ENCODE measurements at places on chromosomes 6 and 20.

DNA sequence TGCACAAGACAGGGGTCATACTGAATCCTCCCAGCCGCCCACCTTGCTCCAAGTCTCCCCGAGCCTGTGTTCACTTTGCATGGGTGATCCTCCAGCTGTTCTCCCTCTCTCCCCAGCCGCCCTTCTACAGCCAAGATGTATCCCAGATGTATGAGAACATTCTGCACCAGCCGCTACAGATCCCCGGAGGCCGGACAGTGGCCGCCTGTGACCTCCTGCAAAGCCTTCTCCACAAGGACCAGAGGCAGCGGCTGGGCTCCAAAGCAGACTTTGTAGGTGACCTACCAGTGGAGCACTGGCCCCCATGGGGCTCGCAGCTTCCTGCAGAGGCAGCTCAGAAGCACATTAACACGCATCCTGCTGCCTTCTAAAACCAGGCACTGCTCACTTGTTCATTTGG lies 14.6 kb upstream of the IFT52 start:
- no peak for DNase-seq

DNA sequence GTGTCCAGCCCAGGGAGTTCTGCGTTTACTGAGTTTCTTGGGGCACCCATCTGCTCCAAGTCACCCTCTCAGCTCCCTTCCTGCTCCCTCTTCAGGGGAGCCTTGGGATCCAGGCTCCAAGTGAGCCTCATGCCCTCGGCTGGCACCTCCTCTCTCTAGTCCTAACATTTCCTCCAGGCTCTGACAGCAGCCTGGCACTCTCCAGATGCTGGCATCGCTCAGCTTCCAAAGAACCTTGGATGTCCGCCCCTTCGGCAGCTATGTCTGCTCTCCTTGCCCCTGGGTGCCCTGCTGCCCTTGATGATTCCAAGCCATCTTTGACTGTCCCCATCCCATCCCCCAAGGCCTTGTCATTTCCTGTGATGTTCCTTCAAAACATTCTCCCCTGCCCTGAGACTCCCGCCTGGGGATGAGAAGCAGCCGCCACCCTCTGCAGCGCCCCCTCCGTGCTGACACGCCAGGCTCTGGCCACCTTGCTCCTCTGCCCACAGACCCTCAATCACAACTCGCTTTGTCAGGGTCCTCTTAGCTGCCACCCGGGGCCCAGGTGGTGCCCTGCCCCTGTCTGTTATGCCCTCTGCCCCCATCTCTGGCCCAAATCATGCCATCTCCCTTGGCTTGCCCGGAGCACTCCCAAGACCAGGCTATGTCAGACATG lies 6.6 kb upstream of the GFRA4 start:
- no peak for DNase-seq

DNA sequence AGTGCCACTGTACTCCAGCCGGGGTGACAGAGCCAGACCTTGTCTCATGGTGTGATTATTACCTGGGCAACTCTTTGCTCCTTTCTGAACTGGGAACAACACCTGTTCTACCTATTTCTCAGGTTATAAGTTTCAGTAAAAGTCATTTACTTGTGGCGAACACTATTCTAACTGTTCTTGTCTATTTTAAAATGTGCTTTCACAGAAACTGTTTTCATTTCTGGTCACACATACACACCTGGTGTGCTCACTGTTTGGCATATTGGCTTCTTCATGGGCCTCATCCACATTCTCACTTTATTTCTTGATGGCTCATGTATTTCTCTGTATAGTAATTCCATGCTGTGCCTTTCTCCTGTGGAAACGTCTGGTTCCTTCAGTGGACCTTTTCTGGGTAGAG lies 30.5 kb upstream of the XRN2 start:
- no peak for DNase-seq

GRCh38 chr6:43741829-43742228 lies 28.2 kb upstream of the VEGFA start:
- no peak for DNase-seq

DNA sequence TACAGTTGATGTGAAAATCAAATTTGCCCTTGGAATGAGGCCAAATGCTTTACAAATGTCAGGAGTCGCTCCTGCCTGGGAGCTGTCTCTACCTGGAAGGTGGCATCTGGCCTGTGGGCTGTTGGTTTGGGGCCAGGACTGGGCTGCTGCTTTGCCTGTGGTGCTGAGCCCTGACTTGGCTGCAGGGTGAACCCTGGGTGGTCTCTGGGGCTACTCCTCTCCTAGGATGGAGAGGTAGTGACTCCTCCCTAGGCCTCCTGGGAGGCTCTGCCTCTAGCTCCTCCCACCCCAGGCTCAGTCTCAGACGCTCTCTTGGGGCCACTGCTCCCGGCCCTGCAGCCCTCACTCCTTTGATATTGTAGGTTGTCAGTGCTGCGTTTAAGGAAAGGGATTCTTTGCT lies 47.5 kb downstream of the EFCAB8 start:
- DNase-seq, result no peak

Measured in progenitor cell of endocrine pancreas (in vitro differentiated cells).